ENCODE measurements at places on chromosomes 2 and 18. TPM values are rescaled to one million over a fixed set of nuclear protein-coding genes. Genes with fewer than 3 reads are reported as not detected.

- H3K36me3 ChIP-seq = no peaks in the 10 kb centered on the region
- DNase-seq = no peak
- H3K27ac ChIP-seq = no peak overlapping the region
- no peak overlapping the region for H3K4me3 ChIP-seq
These were observed 78.7 kb upstream of the PAPOLG start for GRCh38 chr2:60677356-60677755.

DNA sequence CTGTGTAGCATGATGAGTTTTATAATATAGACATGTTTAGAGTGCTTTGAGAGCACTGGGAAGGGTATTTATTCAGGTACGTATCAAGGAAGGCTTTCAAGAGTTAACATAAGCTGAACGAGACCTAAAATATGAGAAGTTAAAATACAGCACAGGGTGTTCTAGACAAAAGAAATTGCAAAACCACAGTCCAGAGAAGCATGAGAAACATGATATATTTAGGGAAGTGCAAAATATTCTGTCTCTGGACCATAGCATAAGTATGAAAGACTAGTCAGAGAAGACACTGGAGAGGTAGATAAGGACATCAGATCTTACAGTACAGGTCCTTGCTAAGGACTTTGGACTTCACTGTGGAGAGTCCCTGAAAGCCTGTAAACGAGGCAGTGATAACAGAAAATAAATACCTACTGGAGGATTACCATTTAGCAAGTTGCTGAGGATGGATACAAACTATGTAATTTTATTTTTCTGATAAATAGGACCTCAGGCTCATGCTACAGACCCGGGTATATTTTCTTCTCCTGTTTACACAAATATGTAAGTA is 43.7 kb downstream of the FSIP2 start:
- no peak overlapping the region for H3K4me3 ChIP-seq
- DNase-seq = no peak
- no peak overlapping the region for H3K27ac ChIP-seq
- no peaks in the 10 kb centered on the region for H3K4me1 ChIP-seq
- H3K27me3 ChIP-seq = no peaks in the 10 kb centered on the region

DNA sequence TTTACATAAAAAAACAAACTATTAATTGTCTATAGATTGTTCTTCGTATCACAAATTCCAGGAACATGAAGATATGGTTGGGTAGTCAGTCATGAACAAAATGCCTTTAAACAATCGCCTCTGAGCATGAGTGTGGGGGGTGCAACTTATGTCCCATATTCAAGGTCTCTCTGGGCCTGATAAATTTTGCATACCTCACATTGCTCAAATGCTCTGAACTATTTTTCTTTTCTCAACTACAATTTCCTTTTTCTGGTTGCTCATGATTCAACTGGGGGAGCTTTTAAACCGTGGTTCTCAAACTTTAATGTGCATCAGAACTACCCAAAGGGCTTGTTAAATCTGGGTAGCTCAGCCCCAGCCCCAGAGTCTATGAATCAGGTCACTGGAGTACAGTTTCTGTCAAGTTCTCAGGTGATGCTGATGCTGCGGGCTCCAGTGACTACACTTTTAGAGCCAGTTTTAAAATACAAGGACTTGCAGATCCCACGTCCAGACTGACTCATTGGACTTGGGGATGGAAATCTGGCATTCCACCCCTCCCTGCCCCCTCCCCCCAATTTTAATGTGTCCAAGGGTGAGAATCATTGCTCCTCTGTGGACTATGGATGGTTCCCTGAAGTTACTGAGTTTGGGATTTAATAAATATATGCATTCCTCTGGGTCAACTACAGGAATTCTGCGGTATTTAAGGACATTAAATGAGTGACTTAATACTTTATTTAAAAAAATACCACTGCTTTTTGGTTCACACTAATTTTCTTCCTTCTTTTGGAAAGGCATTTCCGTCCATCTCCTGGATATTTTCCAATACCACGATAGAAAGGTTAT is 1.5 kb upstream of the GPD2 start:
- H3K27me3 ChIP-seq = no peaks in the 10 kb centered on the region
- peak overlapping the region; percentile 96 for H3K27ac ChIP-seq
- H3K4me3 ChIP-seq = peak overlapping the region; percentile 67

CIB4 gene
- total RNA-seq = not detected
